ENCODE measurements at places on chromosomes 4 and X. TPM values are rescaled to one million over a fixed set of nuclear protein-coding genes. Genes with fewer than 3 reads are reported as not detected.

- DNase-seq: no peak
Observed at GRCh38 chr4:81213671-81214070, 1.4 kb downstream of the PRKG2 start.

DNA sequence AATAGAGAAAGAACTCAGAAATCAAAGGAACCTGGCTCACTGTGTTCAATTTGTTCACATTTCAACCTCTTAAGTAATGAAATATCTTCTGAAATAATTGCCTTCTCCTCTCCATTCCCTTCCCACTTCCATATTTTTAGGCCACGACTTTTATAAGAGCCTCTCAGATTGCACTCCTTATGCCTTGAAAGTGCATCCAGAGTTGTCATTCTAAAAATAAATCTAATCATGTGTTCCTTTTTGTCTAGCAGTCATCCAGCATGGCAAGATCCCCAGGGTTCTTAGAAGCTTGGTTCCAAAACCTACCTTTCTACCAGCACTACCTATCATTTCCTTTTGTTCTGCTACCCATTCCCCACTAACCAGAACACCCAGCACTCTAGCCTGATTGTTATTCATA lies 42.4 kb upstream of the RPA4 start:
- DNase-seq: no peak

DNA sequence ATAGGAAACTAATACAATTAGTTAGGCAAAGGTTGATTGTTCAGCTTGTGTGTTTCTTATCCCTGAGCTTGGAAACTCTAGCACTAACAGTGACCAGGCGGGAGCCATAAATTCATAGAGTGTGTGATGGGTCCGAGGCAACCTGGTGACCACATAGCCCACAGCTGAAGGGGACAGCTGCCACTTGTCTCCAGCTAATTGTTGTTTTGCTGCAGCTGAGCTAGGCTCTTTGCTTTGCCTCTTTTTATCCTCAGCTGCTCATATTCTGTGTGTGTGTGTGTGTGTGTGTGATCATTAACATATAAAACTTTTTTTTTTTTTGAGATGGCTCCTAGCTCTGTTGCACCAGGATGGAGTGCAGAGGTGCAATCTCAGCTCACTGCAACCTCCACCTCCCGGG lies 53.2 kb downstream of the DOCK11 start:
- no peak for DNase-seq

- DNase-seq: no peak
Observed at GRCh38 chrX:8960957-8961468, 72.9 kb downstream of the FAM9B start.

The BANK1 gene
- 14.1 TPM for total RNA-seq

The FREM3 gene
- 0.39 TPM for total RNA-seq
